ENCODE measurements at places on chromosomes 13 and 19. TPM values are rescaled to one million over a fixed set of nuclear protein-coding genes. Genes with fewer than 3 reads are reported as not detected.
A peak's percentile ranks its signal among the peaks of the same experiment; 100 is the strongest.

ZSWIM9 gene
- total RNA-seq: 1.4 TPM

MAP4K1 gene
- total RNA-seq: 3.2 TPM

DNA sequence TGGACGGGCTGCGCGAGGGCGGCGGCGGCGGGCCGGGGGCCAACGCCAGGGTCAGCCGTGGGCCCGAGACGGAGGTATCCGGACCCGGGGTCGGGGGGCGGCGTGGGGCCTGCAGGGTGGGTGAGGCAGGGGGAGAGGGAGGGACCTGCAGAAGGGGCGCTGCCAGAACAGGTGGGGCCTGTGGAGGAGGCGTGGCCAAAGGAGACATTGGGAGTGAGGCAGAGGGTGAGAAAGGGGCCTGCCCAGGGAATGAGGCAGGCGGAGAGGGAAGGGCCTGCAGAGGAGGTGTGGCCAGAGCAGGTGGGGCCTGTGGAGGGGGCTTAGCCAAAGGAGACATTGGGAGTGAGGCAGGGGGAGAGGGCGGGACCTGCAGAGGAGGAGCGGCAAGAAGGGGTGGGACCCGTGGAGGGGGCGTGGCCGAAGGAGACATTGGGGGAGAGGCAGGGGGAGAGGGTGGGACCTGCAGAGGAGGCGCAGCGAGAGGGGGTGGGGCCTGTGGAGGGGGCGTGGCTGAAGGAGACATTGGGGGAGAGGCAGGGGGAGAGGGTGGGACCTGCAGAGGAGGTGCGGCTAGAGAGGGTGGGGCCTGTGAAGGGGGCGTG lies 4.2 kb downstream of the PRR36 start:
- DNase-seq: peak; percentile 96

KLK12 gene
- total RNA-seq: not detected

ZIC2 gene
- 18.0 TPM for total RNA-seq

GRCh38 chr13:96741779-96742178 lies 252.5 kb downstream of the OXGR1 start:
- DNase-seq: no peak

C3 gene
- 10.6 TPM for total RNA-seq

CEACAM3 gene
- not detected for total RNA-seq

ZNF77 gene
- total RNA-seq: 6.7 TPM

DNA sequence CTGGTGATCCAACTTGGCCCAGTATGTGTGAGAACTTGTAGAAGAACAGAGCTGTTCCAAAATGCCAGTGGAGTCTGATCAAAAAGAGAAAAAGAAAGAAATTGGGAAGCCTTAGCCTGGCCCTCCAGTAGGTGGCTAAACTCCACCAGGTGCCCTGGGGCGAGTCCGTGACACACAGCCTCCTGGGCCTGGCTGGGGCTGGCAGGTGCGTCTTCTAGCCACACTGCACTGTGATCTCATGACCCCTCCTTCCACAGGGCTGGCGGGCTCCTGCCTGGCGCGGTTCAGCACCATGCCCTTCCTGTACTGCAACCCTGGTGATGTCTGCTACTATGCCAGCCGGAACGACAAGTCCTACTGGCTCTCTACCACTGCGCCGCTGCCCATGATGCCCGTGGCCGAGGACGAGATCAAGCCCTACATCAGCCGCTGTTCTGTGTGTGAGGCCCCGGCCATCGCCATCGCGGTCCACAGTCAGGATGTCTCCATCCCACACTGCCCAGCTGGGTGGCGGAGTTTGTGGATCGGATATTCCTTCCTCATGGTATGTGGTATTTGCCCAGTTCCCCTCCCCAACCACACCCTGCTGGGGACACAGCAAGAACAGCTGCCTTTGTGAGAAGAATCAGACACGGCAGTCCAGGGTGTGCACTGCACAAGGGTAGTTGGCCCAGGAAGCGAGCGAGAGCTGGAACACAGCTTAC lies 53.7 kb downstream of the RAB20 start:
- DNase-seq: no peak

CCNA1 gene
- total RNA-seq: not detected

POU2F2 gene
- 0.56 TPM for total RNA-seq

- DNase-seq: no peak
Observed at GRCh38 chr19:19487077-19487949, 28.0 kb downstream of the TSSK6 start.

DNA sequence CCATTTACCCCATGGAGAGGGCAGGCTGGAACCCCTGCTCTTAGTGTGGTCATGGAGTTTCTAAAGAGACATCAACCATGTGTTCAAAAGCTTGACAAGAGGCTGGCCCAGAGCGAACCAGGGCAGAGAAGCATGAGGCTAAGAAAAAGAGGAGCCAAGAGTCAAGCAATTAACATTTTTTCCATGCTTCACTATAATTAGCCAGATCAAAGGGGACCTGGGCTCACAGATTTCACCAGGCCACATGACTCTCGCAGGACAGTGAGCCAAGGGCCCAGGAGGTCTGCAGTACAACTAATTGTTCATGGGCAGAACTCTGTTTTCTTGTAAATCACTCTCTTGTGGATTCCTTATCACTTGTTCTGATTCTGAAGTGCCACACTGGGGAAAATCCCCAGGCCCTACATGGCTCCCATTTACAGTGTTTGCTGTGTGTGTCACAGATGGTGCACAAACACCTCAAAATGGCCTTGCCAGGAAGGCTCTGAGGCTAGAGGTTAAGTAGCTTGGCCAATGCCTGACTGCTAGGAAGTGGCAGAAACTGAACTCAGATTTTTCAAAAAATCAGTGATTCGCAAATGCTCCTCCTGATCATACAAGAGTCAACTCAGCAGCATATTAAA lies 101.2 kb downstream of the LHFPL6 start:
- no peak for DNase-seq

ZNF615 gene
- total RNA-seq: 2.2 TPM

DNA sequence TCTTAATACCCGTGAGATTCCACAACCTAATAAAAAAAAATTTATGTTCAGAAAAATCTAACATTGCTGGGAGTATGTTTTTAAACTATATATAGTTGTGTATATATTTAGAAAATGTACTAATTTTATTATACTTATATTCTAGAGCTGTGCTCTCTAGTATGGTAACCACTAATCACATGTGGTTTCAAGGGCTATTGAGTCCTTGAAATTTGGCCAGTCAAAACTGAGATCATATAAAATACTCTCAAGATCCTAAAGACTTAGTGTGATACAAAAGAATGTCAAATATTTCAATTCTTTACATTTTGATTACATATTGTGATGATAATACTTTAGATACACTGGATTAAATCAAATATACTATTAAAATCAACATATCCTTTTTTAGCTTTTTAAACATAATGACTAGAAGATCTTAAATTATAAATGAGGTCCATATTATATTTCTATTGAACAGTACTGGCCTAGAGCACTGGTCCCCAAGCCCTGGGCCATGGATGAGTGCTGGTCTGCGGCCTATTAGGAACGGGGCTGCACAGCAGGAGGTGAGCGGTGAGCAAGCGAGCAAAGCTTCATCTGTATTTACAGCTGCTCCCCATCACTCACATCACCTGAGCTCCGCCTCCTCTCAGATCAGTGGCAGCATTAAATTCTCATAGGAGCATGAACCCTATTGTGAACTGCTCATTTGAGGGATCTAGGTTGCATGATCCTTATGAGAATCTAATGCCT lies 176.5 kb upstream of the NBEA start:
- DNase-seq: no peak

NDUFA13 gene
- 522 TPM for total RNA-seq

CEACAM4 gene
- not detected for total RNA-seq

- DNase-seq: no peak
Observed at GRCh38 chr13:30392681-30393045, 29.6 kb upstream of the UBE2L5 start.

- DNase-seq: no peak
Observed at GRCh38 chr13:42812316-42812715, 30.9 kb downstream of the FAM216B start.

TMEM59L gene
- not detected for total RNA-seq

DNA sequence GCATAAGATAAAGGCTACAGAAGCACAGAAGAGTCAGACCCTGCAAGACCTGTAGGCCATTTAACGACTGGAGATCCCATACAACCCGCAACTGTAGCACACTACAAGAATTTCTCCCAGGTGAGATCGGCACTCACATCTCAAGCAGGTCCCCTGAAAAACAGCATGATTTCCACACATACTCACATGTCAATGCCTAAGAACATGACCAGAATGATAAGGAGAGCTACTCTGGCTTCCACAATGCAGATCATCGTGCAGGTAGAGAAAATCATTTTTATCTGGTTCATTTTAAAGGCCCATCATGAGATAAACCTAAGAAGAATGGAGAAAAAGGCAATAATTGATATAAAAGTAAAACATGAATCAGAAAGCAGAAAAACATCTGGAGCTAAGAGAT lies 17.5 kb upstream of the PEG3 start:
- no peak for DNase-seq

GRCh38 chr13:28117689-28118377 lies 17.5 kb upstream of the FLT3 start:
- no peak for DNase-seq

- DNase-seq: no peak
Observed at GRCh38 chr19:23946569-23946968, 31.9 kb downstream of the ZNF726 start.

SIAH3 gene
- total RNA-seq: not detected

LAIR1 gene
- total RNA-seq: 0.20 TPM

ZNF211 gene
- 4.1 TPM for total RNA-seq

- no peak for DNase-seq
Observed at GRCh38 chr13:113066746-113067145, 38.8 kb upstream of the F7 start.

GRCh38 chr13:46057256-46058015 lies 4.9 kb upstream of the ZC3H13 start:
- DNase-seq: no peak

DNA sequence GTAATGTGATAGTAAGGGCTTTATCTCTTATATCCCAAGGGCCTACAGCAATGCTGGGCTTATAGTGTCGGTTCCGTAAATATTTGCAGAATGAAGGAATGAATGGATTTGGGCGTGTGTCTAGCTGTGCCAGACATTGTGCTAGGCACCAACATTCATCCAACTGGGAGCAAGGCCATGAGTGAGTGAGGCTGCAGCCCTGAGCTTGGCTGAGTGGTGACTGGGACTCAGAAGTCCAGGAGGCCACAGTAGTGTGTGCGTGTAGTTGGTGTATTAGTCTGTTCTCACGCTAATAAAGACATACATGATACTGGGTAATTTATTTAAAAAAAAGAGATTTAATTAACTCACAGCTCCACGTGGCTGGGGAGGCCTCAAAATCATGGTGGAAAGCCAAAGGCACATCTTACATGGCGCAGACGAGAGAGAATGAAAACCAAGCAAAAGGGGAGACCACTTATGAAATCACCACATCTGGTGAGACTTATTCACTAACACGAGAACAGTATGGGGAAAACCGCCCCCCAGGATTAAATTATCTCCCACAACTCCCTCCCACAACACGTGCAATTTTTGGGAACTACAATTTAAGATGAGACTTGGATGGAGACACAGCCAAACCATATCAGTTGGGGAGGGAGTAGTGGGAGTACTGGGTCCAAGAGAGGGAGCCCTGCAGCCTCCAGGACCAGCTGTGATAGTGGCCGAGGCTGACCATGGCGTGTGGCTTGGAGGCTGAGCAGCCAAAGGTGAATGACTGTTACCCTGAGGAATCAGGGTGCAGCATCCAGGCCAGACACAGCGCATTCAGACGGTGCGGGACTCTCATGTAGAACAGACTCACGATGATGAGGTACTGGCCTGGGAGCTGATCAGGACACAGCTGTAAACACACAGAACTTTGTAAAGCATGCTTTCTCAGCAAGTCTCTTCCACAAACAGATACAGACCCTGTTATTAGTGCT lies 104.6 kb downstream of the TEX26 start:
- no peak for DNase-seq

- no peak for DNase-seq
Observed at GRCh38 chr13:40648040-40648439, 18.4 kb downstream of the FOXO1 start.

DNA sequence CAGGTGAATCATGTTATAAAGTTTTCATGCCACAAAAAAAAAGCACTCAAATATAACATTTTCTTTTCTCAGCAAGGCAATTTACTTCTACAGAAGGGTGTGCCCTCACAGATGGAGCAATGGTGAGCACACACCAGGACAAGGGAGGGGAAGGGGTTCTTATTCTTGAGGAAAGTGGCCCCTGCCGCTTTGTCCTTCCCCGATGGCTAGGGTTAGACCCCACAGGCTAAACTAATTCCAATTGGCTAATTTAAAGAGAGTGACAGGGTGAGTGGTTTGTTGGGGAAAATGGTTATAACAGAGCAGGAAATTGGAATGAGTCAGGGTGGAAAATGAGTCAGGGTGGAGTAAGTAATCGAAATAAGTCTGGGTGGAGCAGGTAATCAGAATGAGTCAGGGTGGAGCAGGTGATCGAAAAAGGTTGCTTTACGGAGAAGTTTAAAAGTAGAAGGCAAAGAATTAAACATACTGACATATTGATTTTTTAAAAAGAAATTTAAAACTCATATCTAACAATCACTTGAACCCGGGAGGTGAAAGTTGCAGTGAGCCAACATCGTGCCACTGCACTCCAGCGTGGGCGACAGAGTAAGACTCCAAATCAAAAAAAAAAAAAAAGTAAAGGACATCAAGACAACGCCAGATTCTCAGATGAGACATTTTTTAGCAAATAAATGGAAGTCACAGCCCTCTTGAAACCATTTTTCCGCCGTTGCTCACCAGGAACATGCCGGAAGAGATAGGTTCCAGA lies 813 bp downstream of the ZNF562 start:
- peak; percentile 20 for DNase-seq

DNA sequence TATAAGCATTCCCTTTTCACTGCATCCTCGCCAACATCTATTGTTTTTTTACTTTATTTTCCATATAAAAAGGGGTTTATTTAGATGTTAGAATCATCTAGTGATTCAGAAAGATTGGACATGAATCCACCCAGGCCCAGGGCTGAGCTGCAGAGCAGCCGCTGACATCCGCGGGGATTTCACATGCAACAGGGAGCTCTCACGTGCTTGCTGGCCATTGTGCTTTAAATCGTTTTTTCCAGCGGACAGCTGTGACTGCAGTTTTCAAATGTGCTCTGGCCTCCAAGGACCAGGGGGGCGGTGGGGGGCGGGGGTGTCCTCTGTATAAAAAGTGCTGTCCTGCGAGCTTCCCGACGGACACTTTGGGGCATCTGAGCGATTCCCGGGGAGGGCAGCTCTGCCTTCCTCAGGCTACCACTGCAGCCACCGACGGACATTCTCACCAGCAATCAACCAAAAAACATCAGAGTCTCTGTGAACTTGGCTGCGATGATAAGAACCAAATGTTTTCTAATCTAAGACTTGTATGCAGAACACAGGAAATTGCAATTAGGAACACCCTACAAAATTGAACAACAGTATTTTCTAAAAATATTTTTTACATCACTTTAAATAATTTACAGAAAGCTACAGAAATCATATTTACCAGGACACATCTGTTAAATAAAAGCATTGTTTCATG lies 12.6 kb downstream of the RB1 start:
- DNase-seq: no peak

DNA sequence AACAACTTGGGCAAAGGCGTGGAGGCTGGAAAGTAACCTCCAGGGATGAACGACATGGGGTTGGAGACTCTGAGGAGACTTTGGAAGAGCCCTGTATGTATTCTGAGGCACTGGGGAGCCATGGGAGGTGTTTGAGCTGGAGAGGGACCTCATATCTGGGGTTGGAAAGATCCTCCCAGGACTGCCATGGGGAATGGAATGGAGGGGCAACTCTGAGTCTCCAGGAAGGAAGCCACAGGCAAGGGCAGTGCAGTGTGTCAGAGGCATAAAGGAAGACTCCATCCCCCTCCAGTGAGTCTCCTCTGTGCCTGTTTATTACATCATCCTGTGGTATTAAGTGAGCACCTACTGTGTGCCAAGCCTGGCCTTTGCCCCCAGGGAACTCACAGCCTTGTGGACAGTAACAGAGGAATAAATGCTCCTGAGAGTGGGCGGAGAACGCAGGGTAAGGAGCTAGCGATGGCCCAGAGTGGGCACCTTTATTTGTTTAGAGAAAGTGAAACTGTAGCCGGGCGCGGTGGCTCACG lies 7.7 kb downstream of the PEAK3 start:
- DNase-seq: no peak

Measured in K562 (cell line).